ENCODE measurements at places on chromosomes 7 and 10. TPM values are rescaled to one million over a fixed set of nuclear protein-coding genes. Genes with fewer than 3 reads are reported as not detected.

The ANKRD30A gene
- not detected for total RNA-seq

The BTBD16 gene
- not detected for total RNA-seq

The SLC16A12 gene
- 0.14 TPM for total RNA-seq

The CALHM3 gene
- not detected for total RNA-seq

The DOCK4 gene
- 12.5 TPM for total RNA-seq

The CCL26 gene
- not detected for total RNA-seq

Data from placental pericyte (primary cell).